ENCODE measurements at places on chromosomes 2 and 18. TPM values are rescaled to one million over a fixed set of nuclear protein-coding genes. Genes with fewer than 3 reads are reported as not detected.

DNA sequence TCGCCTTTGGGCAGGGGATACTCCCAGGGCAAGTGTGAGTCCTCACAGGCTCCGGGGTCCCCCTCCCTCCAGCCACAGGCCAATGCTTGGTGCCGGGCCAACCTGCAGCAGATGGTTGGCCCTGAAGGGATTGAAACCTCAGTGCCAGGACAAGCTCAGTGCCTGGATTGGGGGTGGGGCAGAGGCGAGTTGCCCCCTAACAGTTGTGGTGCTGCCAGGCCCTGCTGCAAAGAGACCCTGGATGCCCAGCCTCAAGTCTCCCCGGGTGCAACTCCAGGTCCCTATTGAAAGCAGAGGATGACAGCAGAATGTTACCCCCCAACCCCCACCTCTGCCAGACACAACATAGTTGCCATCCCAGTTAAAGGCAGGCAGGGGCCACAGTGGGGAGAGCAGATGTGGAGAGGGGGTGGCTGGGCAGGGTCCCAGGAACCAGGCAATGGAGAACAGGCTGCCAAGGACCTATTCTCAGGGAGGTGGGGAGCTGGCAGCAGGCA, 9.5 kb upstream of the RNF103 start:
- DNase-seq, result no peak

DNA sequence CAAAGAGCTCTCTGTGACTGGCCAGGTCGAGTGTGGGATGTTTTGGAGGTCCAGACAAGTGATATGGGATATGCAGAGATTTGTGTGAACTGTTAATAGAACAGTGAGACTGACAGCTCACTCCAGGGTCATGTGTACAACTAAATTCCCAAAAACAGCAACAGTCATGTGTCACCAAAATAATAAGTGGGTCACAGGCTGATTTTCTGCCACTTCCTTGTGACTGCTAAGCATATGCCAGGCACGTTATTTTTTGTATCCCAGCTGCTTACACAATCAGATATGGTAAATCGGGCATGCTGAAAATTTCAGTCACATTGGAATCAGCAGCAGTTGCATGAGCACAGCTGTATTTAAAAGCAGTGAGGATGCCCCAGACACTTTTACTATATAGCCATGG, 198.7 kb downstream of the PTGR3 start:
- no peak for DNase-seq

GRCh38 chr18:34807106-34807796, 97.2 kb downstream of the DTNA start:
- no peak for DNase-seq

RAB27B gene
- 2.3 TPM for total RNA-seq

NEU4 gene
- not detected for total RNA-seq

TBR1 gene
- total RNA-seq, result not detected

IL36A gene
- total RNA-seq, result not detected

DNA sequence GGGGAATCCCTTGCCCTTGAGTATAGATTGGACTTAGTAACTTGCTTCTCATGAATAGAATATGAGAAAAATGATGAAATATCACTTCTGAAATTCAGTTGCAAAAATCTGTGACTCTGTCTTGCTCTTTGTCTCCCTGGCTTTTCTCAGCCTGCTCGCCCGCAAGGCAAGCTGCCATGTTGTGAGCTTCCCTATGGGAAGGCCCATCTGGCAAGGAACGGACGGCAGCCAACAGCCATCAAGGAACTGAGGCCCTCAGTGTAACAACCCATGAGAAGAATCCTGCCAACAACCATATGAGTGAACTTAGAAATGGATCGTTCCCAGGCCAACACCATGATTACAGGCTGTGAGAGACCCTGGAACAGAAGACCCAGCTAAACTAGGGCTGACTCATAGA, 58.4 kb upstream of the PGAP1 start:
- no peak for DNase-seq

DNA sequence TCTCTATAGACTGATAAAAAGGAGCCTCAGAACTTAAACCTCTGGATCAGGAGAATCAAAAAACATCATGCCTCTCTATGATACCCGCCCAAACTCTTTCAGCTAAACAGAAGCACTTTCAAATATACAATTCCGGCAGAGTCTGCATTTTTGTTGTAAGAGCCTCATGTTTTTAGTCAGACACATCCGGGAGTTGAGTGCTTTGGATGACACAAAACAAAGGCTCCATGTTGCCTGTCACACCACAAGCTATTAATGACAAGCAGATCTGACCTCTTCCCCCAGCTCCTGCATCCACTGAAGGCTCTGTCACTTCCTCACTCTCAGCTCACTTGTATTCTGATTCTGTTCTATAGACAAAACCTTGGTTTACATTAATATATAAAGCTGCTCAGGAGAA, 33.2 kb downstream of the SLC38A11 start:
- no peak for DNase-seq

GRCh38 chr2:241070811-241071676, 31.0 kb downstream of the MTERF4 start:
- DNase-seq, result no peak

DNA sequence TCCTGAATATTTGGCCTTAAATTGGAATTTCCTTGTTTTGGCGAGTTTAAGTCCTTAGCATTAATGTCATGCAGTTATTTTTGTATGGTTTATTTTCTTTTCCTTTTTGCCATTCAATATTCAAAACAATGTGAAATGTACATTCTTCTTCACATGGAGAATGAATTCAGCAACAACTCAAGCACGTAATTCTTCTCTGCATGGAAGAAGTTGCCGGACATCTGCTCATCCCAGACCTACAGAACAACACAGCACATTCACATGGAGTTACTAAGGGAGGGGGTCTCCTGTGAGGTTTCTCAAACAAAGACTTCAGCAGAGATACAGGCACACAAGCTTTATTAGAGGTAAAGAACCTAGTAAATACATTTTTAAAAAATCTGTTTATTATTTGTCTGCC, 236.8 kb downstream of the SATB2 start:
- no peak for DNase-seq

NPPC gene
- total RNA-seq, result not detected

DNA sequence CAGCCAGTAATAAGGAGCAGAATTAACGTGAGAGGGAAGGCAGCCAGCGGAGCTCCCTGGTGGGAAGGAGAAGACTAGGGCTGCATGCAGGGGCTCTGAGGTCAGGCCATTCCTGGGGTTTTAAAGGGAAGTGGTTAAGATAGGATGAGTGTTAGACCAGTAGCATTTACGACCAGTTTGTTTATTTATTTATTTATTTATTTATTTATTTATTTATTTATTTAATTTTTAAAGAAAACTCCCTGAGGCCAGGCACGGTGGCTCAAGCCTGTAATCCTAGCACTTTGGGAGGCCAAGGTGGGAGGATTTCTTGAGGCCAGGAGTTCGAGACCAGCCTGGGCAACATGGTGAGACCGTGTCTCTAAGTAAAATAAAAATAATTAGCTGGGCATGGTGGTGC, 152.8 kb downstream of the FHOD3 start:
- no peak for DNase-seq

GRCh38 chr2:35963824-35964223, 391.8 kb upstream of the CRIM1 start:
- DNase-seq, result no peak

DNA sequence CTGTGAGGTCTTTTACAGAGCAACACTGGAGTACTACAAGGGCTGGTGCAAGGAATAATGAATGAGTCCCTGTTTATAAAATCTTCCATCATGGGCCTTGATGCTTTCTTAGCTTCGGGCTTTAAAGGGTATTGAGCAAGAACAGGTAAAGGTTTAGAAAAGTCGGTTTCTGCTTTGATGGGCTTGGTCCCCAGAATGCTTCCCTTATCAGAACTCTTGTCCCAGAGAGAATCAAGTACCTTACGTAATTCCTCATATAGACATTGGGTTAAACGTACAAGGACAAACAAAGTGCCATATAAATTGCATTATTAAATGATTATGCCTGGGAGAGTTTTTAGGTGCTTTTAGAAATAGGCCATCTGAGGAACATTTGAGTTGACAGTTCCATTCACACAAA, 24.5 kb upstream of the REV1 start:
- DNase-seq, result no peak

DNA sequence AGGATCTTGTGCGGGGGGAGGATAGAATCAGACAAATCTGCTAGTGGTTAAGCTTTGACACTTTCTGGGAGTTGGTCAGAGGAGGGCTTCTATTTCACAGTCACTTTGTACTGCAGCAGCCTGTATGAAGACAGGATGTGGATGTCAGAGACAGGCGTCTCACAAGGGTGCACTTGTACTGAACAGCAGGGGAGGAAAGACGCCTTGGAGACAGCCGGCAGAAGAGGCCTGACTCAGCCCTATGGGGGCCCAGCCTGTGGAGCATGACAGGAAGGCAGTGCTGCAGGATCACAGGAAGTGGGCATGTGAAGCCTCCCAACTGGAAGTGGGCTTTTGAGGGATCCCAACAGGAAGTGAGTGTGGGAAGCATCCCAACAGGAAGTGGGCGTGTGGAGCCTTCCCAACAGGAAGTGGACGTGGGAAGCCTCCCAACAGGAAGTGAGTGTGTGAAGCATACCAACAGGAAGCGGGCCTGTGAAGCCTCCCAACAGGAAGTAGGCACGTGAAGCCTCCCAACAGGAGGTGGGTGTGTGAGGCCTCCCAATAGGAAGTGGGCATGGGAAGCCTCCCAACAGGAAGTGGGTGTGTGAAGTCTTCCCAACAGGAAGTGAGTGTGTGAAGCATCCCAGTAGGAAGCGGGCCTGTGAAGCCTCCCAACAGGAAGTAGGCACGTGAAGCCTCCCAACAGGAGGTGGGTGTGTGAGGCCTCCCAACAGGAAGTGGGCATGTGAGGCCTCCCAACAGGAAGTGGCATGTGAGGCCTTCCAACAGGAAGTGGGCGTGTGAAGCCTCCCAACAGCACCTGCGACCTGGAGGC, 212.3 kb downstream of the SNTG2 start:
- no peak for DNase-seq

GRCh38 chr2:201466050-201466675, 14.6 kb downstream of the STRADB start:
- DNase-seq, result peak; percentile 74

MAP2 gene
- 1.1 TPM for total RNA-seq

KIAA2012 gene
- 0.39 TPM for total RNA-seq

DNA sequence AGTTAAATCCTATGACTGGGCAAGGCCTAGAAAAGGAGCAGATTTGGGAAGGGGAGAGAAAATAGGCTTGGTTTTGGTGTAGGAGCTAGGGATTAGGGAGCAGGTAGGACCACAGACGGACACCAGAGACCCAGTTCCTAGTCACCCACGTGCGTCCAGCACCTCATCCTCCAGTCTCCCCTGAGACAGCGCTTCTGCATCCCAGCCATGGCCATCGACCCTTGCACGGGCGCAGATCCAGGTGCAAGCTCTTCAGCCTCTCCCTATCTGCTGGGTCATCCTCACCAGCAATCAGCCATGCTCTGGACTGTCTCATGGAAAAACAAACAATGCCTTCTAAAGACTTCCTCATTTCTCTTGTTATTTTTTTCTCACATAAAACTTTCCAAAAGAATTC, 246.8 kb upstream of the RAB6C start:
- no peak for DNase-seq

DNA sequence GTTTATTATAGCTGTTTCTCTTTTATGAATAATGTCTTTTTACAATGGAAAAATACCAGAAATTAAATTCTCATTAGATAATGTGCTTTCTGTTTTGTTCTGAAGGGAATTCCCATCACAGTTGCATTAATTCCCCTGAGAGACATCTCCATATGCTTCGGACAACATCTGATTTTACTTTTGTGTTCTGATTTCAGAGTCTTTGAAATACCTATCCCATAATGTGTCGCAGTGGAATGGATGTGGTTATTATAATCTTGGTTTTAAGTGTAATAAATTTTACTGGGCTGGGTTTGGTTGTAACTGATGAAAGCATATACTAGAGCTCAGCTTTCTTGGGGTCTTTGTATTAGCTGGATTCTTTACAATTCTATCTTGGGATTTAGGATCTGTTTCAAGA, 12.5 kb downstream of the SPTBN1 start:
- no peak for DNase-seq

MROH2A gene
- total RNA-seq, result not detected

TMEM200C gene
- total RNA-seq, result not detected

GRCh38 chr2:169900686-169901085, 73.4 kb downstream of the UBR3 start:
- no peak for DNase-seq

TSGA10 gene
- 1.4 TPM for total RNA-seq

All from HFFc6 (cell line).